GM23338 (cell line): ENCODE measurements at places on chromosomes 2 and 18.

- no peaks in the 10 kb centered on the region for H3K36me3 ChIP-seq
- H3K4me1 ChIP-seq = peaks cover 16% of the 10 kb centered on the region
- DNase-seq = no peak
- H3K27ac ChIP-seq = no peak overlapping the region
- no peaks in the 10 kb centered on the region for H3K27me3 ChIP-seq
Observed at GRCh38 chr2:145682546-145683157, 1162.7 kb upstream of the ZEB2 start.

DNA sequence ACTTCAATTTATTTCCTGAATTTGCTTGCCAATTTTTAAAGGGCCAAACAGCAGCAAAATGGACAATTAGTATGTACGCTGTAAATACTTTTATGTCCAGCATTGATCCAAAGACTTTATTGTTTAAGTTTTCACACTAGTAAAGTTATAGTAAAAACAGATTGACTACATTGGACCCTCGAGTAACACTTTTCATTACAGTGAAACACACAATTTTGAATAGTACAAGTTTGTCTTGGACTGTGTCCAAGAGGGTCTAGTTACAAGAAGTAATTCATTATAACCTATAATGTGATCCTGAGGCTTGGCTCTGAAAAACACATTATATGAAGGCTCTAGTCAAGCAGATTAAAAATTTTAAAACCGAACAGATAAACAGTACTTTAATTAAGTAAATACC is 11.4 kb upstream of the RBBP8 start:
- H3K27ac ChIP-seq = no peak overlapping the region
- H3K4me1 ChIP-seq = no peaks in the 10 kb centered on the region
- no peak overlapping the region for H3K4me3 ChIP-seq
- H3K27me3 ChIP-seq = no peaks in the 10 kb centered on the region

DNA sequence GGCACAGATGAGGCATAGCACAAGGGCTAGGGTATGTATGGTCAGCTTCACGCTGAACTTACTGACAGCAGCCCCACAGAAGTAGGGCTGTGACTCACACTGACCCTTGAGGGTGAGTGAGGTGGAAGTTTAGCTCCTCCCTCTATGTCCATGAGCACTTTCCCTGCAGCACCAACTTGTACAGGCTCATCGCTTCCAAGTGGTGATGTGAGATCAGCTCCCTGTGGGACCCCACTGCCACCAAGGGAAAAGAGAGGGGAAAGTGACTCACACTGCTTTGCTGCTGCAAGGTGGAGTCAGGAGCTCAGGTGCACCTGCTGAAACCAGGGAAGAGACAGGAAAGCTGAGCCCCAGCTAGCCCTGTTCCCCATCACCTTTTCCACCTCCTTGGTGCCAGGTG is 91.5 kb downstream of the TEX51 start:
- H3K27me3 ChIP-seq = no peaks in the 10 kb centered on the region
- H3K4me3 ChIP-seq = no peak overlapping the region
- H3K27ac ChIP-seq = no peak overlapping the region
- no peaks in the 10 kb centered on the region for H3K36me3 ChIP-seq
- no peak for DNase-seq

DNA sequence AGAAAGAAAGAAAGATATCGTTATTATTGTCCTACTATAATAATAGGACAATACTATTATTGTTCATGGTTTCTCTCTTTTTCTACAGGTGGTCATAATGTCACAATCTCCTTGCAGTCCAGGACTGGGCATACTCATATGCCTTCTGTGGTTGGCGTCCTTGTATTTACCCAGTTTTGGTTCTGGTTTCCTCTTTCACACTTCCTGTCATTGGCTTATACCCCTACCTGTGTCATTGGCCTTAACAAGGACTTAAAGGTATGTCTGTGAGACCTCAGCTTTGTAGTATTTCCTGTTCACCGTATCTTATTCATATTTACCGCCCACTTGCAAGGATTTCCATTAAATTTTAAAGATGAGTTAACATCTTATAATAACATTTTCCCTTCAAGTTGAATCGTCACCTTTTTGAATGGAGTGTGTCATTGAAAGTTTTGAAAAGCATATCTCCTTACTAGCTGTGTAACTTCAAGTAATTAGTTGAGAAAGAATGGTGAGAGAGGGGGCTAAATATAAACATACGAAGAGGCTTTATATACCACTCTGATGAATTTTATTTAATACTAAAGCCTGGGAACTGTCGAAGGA is 36.5 kb upstream of the HTR2B start:
- peaks cover 8% of the 10 kb centered on the region; the same call in 1 of the 2 replicates for H3K36me3 ChIP-seq
- H3K4me3 ChIP-seq = no peak overlapping the region
- no peak for DNase-seq
- peaks cover 35% of the 10 kb centered on the region for H3K4me1 ChIP-seq
- H3K27ac ChIP-seq = peak overlapping the region; percentile 27
- no peaks in the 10 kb centered on the region for H3K27me3 ChIP-seq

GRCh38 chr2:25279091-25279651 is 62.6 kb downstream of the DNMT3A start:
- H3K36me3 ChIP-seq = no peaks in the 10 kb centered on the region
- H3K27me3 ChIP-seq = no peaks in the 10 kb centered on the region
- no peak for DNase-seq
- H3K27ac ChIP-seq = no peak overlapping the region

DNA sequence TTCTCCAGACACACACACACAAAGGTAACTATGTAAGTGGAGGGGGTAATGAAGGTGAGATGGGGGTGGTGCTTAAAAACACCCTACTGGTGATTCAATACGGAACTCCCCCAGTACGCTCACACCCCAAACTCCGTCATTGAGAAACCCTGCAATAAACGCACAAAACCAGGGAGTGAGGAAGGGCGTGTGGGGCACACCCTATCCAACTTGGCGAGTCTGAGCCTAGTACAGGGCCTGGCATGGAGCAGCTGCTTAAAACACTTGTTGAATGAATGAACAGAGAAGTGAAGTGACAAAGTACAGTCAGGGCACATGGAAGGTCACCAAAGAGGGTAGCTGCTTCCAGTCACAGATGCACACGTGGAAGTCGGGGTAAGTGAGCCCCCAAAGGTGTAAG is 146.8 kb upstream of the SMAD2 start:
- H3K4me1 ChIP-seq = peaks cover 13% of the 10 kb centered on the region; the same call in 1 of the 2 replicates
- H3K4me3 ChIP-seq = no peak overlapping the region
- no peak for DNase-seq
- H3K36me3 ChIP-seq = no peaks in the 10 kb centered on the region
- H3K27me3 ChIP-seq = no peaks in the 10 kb centered on the region
- no peak overlapping the region for H3K27ac ChIP-seq

DNA sequence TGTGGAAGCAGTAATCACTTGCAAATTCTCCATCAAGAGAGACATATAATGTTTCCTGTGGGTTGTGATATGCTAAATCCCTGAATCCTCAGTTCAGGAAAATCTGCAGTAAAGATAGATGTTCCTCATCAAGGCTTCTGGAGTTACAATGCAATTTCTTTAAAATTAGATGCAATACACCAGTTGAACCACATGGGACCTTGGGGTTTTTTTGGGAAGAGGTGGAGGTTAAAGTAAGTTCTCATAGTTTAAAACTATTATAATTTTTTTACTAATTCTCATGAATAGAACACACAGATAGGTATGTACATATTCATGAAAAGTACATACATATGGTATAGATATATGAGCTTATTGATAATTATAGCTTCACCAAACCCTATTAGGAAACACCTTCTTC is 496.2 kb downstream of the SATB2 start:
- no peaks in the 10 kb centered on the region; the same call in 1 of the 2 replicates for H3K4me1 ChIP-seq
- H3K4me3 ChIP-seq = no peak overlapping the region
- H3K27me3 ChIP-seq = no peaks in the 10 kb centered on the region
- H3K36me3 ChIP-seq = no peaks in the 10 kb centered on the region

DNA sequence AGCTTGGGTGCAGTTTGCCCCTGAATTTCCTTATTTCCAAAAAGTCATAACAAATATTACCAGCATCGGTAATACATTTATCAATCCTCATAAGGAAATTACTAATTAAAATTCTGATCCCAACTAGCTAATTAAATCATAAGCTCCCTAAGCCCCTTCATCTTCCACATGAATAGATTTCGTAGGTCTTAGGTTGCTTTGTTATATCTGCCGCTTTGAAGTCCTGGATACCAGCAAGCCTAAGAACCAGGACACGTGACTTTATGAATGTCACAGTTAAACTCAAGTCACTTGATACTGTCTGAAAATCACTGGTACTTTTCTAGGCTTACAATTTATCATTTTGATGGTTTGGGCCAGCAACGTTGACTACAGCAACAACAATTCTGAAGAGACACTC is 134.8 kb upstream of the CAVIN2 start:
- H3K27ac ChIP-seq = no peak overlapping the region
- no peak for DNase-seq
- no peaks in the 10 kb centered on the region for H3K27me3 ChIP-seq
- peaks cover 35% of the 10 kb centered on the region for H3K4me1 ChIP-seq
- H3K4me3 ChIP-seq = no peak overlapping the region
